ENCODE measurements at places on chromosomes 4 and X.
A peak's percentile ranks its signal among the peaks of the same experiment; 100 is the strongest.

DNA sequence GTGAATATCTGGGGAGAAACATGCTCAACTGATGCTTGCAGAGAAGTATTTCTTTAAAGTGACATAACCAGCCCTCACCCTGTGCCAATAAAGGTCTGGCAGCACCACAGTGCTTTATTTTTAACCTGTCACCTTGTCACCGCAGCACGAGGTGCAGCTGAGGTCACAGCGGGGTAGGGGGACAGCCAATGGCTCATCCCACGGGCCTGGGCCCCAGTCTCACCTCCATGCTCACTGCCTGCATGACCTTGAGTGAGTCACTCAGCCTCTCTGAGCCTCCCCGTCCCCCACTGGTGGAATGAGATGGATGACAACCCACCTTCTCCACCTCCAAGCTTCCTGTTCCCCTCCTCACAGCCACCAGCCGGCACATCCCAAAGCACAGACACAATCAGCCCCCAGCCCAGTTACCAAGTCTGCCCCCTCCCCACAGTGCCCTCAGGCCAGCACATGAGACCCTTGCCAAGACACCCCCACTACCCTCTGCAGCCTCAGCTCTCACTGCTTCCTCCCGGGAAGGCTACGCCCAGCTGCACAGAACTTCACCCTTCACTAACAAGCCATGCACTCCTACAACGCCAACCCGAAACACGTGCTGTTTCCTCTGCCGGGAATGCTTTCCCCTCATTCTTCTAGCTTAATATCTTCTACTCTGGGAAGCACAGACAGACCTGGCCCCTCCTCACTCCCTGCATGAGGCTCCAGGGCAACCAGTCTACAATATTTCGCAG lies 24.9 kb upstream of the MAN2B2 start:
- no peak for DNase-seq

- DNase-seq = no peak
Measured at GRCh38 chr4:186500721-186501304, 54.6 kb downstream of the MTNR1A start.

DNA sequence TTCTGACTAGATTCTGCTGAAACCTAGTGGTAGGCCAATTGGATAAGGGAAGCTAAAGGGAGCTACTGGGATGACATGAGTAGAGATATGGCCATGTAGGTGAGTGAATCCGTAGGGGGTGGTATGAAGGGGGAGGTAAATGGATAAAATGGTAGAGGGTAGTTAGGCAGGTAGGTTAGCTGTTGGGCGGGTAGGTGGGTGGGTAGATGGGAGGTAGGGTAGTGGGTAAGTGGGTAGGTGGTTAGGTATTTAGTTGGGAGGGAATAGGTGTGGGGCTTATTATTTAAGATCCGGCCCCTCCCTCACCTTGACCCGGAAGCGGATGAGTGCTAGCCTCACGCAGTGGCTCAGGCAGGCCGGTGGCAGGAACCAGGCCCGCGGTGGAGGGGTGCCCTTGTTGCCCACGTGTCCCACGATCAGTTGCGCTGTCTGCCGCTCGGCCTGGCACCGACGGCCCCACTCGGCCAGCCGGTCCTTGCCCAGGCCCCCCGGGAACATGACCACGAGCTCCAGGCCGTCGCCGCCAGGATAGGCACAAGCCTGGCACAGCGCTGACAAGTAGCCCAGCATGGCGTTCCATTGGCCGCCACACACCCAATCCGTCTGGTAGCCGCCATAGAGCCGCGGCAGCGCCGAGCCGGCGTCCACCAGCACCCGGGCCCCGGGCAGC lies 725 bp downstream of the FAM120C start:
- no peak for DNase-seq

DNA sequence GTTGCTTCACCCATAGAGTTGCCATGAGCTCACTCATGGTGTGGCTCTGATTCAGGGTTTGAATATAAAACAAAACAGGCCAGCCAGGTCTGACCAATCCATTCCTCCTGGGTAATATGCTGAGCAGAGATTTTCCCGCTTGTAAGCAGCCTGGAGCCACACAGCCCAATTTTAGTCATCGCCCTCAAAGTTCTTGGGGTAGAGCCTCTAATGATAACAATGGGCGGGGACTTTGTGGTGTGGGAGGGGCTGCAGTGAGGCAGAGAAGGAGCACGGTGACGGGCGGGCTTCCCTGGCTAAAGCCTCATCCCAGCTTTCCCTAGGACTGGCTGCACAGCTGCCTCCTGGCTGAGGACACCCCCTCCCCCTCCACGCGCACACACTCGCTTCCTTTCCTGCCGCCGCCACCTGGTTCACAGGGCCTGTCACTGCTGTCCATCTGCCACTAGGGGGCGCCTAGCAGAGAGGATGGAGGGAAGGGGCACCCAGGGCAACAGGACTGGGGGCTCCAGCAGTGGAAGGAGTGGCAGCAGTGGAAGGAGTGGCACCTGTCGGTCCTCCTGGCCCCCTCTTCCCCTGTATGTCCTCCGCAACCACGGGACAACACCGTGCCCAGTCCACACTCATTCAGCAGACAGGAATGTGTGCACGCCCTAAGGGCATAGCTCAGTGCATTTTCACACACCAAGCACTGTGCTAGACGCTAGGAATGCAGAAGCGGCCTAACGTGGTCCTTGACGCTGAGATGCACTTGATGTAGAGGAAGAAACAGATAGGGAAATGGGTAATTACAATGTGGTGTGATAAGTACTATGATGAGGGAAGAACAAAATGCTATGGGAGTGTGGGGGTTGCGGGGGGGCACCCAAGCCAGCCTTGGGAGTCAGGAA lies 26.8 kb downstream of the PRPS1 start:
- no peak for DNase-seq

GRCh38 chr4:104868533-104868932 lies 278.1 kb upstream of the TET2 start:
- DNase-seq = no peak

GRCh38 chr4:35229021-35229420 lies 1015.3 kb downstream of the ARAP2 start:
- no peak for DNase-seq

DNA sequence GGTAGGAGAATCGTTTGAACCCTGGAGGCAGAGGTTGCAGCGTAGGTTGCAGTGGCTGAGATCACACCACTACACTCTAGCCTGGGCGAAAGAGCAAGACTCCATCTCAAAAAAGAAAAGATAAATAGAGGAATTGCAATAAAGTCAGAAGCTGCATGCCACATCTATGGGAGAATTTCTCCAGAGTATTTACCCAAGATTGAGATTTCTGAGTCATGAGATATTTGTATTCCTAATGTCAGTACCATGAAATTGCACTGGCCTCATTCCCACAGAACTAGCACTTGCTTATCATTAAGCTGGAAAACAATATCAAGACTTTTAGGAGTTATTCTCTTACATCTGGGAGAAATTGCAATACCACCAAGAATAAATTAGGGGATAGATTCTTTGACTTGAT lies 37.4 kb downstream of the ASIC5 start:
- no peak for DNase-seq

- no peak for DNase-seq
Measured at GRCh38 chrX:22360129-22360528, 87.4 kb downstream of the CBLL2 start.

- DNase-seq = no peak
Measured at GRCh38 chr4:98803251-98803650, 125.7 kb downstream of the EIF4E start.

DNA sequence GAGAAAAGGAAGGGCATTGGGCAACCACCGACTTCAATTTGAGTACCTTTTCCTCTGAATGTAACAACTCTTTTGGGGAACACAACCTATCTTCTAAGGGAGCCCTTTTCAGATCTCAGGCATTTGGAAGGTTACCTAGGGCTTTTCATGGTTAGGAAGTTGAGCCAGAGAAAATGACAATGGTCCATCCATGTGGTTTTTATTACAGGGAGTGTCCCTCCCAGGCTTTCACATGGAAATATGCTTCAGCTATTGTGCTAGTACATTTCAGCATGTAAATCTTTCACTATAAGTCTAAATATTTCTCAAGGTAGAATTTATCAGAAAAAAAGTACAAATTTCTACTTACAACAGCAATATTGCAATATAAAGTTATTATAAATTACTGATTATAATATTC lies 259.8 kb downstream of the IQCM start:
- no peak for DNase-seq

DNA sequence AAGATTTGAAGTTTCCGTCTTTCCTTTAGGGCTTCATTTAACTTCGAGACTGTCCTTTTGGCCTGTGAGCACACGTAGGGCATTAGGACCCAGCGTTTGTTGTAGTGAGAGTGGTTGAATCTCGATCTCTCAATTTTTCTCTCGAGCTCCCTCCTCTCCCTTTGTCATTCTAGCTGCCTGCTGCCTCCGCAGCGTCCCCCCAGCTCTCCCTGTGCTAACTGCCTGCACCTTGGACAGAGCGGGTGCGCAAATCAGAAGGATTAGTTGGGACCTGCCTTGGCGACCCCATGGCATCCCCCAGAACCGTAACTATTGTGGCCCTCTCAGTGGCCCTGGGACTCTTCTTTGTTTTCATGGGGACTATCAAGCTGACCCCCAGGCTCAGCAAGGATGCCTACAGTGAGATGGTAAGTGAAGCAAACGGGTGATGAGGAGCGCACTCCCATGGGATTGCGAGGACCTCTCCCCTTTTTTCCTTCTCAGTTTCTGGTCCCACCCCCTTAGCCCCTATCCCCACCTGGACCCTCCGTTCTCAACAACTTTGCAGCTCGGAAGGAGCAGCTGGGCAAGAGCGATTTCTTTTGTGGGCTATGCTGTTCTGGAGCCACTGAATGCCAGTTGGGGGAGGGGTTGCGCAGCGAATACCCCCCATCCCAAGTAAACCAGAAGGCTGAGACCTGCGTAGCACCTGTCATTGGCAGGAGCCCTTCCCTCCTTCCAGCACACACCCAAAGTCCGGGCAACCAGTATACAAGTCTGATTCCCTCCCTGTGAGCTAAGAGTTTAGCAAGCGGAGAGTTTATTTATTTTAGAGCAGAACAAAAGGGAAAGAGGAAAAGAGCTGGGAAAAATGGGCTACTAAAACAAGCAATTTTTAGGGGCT lies at the start of gene TMEM35A:
TSS of gene TMEM35A (plus strand) at position 164 of the 883 bp plus-strand sequence. CDS start at position 288, 124 bp downstream.
- no peak for DNase-seq

DNA sequence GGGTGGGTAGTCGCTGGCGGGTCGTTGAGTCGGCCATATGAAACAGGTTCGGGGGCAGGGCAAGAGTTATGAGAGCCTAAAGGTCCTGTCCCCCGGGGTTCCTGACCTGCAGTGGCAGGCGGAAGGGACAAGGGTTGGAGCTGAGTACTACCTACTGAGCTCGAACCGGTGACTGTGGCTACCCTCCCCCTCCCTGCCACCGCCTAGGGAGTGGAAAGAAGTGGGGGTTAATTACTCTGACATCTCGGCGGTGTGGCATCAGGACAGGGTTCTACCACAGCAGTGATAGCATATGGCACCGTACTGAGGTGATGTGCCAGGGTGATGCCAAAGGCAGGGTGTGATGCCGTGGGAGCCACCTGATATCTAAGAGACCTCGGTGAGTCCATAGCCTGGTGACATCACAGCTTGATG lies 307 bp downstream of the ATG4A start:
- DNase-seq = no peak

DNA sequence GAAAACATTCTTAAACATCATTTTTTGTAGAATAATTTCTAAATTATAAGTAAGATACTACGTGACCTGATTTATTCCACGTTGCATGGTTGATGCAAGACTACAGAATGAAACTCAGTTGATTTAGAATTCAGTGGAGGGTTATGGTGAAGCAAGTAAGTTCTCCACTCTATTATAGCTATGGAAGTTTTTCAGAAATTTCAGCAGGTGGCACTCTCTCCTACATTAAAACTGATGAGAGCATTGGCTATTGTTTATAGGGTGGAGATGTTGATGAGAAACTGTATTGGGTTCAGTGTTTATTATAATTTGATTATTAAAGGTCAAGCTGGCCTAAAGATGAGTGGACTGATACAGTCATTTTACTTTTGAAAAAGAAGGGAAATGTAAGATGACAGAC lies 88.0 kb downstream of the FNIP2 start:
- no peak for DNase-seq

DNA sequence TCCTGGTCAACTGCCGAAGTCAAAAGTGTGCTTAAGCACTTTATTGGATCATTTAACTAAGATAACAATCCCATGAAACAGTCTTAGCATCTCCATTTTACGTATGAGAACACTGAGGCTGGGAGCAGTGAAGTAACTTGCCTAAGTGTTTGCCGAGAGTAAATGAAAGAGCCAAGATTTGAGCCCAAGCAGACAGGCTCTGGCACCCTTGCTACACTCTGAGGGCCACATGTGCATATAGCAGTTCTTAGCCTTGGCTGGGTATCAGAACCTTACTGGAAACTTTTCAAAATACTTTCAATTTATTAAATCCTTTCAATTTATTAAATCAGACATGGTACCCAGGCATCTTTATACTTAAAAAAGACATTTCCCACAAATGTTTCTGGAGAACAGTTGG lies 225.9 kb downstream of the NR3C2 start:
- no peak for DNase-seq

DNA sequence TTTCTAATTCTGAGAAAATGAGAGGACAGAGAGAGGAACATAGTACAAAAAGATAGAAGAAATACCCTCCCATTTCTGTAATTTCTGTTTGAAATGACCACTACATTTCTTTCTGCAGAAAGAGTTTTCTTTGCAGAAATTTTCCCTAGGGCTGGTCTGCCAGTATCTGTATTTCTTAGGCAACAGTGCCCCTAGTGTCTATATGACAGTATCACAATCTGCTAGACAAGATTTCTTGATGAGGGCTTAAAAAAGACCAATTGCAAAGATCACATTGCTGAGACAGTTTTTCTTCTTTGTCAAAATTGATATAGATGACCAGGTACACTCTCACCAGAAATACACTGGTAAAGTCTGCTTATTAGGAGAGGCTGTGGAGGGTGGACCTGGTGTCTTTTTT lies 81.0 kb upstream of the ZDHHC15 start:
- no peak for DNase-seq

DNA sequence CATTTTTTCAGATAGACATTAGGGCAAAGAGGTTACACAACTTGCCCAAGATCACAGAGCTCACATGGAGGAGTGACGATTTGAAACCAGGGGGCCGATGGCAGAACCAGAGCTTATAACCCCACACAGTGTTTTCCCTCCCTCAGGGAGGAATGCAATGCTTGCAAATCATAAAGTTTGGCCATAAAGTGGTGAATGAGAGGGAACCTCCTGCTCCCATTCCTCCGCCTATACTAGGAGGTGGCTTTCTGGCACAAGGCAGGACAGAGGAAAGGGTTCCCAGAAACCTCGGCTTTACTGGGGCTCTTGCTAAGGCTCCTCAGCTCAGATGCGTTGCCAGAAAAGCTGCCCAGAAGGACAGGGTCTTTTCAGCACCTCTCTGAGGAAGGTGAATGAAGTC lies 19.3 kb downstream of the TMEM154 start:
- DNase-seq = no peak

- no peak for DNase-seq
Measured at GRCh38 chrX:38638952-38639529, 77.7 kb downstream of the TSPAN7 start.

- DNase-seq = no peak
Measured at GRCh38 chrX:153420851-153421599, 9.8 kb downstream of the ZFP92 start.

- DNase-seq = no peak
Measured at GRCh38 chr4:30427932-30428331, 292.2 kb upstream of the PCDH7 start.

- peak; percentile 96 for DNase-seq
Measured at GRCh38 chr4:51842554-51843308, at the start of gene DCUN1D4. TSS of gene DCUN1D4 (plus strand) at chr4:51843153. CDS start at chr4:51843243, 90 bp downstream.

Measured in activated CD8-positive, alpha-beta memory T cell treated with anti-CD3 and anti-CD28 coated beads for 1 hour (primary cell).